Substantia nigra (tissue), 51 donors: ENCODE measurements at places on chromosomes 2 and 18.

DNA sequence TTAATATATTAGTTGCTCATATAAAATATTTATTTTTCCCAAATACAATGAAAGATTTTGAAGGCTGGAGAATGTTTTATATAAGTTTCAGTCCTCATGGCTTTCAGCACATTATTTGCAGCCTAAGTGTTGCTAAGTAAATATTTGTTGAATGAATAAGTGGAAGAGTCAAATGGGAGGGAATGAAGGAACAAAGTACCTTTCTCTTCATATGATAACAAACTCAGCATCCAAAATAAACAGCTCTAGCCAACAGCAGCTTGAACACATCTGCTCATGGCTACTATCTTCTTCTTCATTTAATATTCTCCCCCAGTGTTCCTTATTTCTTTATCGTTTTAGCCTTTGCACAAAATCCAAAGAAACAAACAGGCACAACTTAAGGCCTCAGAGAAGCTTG is 385.2 kb upstream of the PIK3C3 start:
- DNase-seq, result no peak

DNA sequence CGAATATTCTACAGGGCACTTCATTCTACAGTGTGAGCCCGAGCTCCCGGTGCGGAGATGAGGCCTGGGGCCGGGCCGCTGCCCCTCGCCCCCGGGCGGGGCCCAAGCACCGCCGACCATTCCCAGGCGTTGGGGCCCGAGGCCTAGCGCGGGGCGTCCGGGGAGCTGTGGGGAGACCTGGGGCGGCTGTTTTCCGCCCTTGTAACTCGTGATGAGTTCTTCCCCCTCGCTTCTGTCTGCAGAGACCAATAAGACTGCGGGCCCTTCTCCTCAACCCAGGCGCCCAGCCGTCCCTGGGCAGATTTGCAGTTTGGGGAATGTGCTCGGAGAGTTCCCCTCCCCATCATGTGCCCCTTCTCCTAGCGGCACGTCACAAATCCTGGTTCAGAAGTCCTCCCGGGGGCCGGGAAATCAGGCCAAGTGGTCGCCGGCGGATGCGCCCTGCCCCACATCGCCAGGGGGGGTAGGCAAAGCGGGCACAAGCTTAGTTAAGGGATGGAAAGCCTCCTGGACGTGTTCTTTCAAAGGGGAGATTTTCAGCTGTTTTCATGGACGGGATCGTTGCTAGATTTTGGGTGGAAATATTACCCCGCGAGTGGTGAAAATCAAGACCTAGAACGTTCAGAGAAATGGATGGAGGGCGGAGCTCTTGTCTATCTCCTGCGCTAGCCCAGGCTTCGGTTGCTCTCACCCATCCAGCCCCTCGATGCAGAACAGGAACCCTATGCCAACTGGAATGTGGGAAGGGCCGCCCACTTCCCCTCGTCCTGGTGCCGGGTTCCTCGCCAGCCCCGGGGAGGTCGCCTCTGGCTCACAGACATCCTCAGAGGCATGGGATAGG is 18.8 kb upstream of the HAAO start:
- DNase-seq, result no peak

DNA sequence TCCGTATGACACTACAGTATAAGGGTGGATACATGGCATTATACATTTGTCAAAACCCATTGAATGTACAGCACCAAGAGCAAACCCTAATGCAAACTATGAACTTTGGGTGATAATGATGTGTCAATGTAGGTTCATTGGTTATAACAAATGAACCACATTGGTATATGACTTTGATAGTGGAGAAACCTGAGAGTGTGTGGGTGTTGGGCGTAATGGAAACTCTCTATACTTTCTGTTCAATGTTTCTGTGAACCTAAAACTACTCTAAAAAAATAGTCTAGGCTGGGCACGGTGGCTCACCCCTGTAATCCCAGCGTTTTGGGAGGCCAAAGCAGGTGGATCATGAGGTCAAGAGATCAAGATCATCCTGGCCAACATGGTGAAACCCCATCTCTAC is 6.5 kb upstream of the ACTG2 start:
- no peak for DNase-seq

DNA sequence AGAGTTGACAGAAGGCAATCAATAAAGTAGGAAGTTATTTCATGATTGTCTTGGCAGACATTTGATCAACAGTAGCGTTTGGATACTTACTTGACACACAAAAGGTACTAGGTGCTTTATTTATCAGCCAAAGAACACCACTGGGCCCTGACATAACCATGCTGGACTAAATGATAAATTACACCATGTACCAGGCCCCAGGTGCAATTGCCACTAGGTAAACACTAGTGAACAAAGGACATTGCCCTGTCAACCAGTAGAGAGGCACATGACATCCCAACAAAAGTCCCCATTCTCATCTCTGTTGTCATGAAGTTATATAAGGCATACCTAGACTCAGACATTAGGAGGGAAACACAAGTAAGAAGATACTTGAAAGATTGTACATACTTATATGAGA is 747.2 kb downstream of the SATB2 start:
- no peak for DNase-seq

DNA sequence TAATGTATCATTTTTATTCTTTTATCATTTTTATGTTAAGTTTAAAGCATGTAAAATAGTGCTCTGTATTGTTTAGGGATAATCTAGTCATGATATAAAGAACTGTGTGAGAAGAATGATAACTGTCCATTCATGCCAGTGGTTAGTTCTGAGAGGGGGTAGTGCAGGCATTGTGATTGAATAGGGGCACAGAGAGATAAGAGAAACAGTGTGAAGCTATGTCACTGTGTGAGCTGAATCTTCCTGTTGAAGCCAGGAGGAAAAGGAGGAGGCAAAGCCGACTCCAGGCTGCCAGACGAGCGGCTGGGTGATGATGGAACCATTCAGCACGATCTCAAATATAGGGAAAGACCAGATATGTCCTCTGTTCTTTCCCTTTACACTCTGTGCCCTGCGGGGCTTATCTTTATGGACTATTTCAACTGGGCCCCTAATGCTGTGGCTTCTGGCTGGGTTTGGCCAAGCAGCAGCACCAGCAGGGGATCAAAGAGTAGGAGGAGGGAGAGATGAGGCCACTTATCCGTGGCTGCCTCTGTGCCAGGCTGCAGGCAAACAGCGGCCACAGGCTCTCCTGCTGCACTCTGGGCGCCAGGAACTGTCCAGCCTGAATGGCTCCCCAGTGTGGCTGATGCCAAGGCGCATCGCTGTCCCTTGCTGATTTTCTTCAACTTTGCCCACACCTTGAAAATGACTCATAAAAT is 128.0 kb downstream of the SPP2 start:
- DNase-seq, result no peak

DNA sequence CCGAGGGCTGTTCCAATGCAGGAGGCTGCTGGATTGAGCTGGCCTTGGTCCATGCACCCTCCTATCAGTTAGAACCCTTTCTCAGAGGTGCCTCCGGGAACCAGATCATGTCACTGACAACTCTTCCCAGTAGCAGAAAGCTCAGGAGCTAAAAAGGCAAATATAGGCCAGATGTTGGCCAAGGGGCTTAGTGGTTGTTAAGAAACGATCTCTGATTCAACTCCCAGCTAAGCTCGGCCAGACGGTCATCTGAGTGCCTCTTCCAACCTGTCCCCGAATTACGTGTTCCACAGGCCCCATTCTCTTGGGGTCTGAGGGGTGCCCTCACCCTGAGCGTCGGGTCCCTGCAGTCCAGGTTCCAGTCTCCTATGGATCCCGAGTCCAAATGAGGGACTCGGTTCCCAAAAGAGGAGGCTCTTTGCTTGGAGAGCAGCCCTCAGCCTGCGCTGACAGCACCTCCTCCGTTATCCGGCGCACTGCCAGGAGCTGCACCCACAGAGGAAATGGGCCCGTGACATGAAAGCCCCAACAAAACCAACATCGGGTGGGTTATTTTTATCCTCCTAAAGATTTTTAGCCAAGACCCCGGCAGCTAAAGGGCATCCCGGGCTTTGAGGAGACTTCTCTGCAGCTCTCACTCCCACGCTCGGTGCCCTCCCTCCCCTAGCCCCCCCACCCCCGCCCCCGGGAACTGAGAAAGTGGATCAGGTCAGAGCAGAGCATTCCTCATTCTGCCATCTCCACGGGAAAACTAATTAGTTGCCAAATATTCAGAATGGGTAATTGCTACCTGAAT is 106.6 kb upstream of the ID2 start:
- DNase-seq, result no peak

- DNase-seq, result no peak
These were observed 30.8 kb downstream of the TBC1D8 start for GRCh38 chr2:101120124-101120996.

DNA sequence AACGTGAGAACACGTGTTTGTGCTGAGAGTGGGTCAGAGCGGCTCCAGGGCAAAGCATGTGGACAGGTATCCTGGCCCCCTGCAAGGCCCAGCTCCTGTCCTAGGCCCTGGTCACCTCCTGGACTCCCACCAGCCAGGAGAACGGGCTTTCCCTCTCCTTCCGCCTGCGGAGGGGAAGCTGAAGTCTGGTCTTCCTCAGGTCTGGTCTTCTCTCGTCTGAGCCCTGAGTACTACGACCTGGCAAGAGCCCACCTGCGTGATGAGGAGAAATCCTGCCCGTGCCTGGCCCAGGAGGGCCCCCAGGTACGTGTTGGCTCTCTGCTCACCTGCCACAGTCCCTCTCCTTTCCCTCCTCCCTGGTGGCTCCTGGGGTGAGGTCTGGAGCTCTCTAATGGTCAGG is 963 bp downstream of the GNLY start:
- no peak for DNase-seq

GRCh38 chr2:10407841-10408648 is 40.1 kb downstream of the ODC1 start:
- no peak for DNase-seq

GRCh38 chr2:1663621-1664020 is 80.7 kb downstream of the PXDN start:
- DNase-seq, result no peak

GRCh38 chr2:29273004-29273684 is 157.9 kb downstream of the CLIP4 start:
- DNase-seq, result no peak

GRCh38 chr2:193240752-193241151 is 1046.0 kb upstream of the TMEFF2 start:
- no peak for DNase-seq

DNA sequence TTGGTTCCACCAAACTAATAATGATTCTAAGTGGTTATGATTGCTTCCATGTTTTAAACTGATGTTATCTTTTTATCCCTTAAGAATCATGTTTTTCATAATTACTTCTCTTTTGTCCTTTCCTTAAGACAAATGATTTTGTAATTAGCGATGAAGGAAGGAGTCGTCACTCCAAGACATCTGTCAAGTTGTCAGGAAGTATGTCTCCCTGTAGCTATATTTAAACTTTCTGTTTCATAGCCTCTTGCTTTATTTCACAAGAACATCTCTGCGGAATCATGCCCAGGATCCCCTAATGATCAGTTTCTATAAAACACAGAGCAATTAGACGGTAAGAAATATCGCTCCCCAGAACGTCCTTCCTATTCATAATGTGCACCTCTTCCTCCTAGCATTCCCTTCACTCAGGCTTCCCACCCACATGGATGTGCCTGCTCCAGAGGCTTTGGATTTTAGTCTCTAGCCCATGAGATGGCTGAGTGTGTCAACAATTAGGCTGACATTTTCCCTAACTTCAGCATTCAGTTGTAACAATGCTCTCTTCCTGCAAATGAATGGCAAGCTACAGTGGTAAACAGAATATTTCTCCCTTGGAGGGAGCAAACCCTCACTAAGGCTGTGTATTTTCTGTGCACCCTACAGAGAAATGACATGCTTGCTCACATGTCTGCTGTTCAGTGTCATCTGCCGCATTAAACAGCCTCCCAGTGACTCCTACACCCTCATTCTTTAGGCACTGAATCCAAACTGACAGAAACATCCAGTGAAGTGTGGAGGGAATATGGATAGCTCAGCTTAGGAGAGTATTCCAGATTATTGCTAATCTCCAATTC is 879.6 kb upstream of the CELF4 start:
- DNase-seq, result no peak

DNA sequence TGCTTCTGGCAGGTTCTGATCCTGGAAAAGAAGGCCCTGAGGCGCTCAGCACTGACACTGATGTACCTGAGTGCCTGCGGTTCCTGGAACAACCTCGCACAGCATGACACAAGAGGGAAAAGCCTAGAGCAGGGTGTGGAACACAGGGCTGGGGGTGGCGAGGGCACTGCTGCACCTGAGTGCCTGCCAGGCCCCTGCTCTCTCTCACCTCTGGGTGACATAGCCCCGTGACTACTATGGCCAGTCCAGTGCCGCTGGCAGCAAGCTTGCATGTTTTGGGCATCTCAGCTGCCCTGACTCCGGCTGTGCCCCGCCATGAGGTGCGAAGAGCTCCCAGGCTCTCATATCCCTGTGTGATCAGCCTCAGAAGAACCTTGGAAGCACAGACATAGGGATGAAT is 825.2 kb upstream of the SALL3 start:
- no peak for DNase-seq

- no peak for DNase-seq
These were observed 158.8 kb upstream of the HDAC4 start for GRCh38 chr2:239559417-239560261.
